ENCODE measurements at places on chromosomes 1 and 21.

DNA sequence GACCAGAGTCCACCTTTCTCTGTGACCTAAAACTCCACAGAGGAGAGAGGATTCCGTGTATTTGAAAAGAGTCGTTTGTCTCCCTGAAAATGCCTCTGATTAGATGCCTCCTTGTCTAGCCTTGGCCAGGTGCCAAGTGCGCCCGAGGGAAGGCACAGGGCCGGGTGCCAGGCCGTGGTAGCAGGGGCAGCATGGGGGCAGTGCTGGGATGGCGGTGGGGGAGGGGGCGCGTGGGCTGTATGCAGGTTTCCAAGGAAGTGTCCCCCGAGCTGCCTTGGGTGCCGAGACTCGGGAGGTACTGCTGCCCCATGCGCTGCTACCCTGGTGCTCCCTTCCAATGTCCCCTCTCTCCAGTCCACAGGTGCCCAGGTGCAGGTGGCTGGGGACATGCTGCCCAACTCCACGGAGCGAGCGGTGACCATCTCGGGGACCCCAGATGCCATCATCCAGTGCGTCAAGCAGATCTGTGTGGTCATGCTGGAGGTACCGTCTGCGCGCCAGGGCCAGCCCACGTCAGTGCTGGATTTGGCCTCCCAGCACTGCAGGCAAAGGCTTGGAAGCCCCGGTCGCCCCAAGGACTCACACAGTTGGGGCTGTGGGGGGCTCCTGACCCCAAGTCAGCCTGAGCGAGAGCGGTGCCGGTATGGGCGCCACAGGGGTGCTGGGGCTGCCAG lies 70.9 kb upstream of the COL6A1 start:
- DNase-seq: no peak

DNA sequence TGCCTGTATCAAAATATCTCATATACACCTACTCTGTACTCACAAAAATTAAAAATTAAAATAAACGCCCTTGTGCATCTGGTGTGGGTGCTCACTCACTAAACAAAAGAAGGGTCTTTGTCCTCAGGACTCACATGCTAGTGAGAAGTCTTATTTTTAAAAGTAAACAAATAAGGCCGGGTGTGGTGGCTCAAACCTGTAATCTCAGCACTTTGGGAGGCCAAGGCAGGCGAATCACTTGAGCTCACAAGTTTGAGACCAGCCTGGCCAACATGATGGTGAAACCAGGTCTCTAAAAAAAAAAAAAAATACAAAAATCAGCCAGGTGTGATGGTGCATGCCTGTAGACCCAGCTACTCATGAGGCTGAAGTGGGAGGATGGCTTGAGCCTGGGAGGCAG lies 51.5 kb downstream of the BCAR3 start:
- no peak for DNase-seq

DNA sequence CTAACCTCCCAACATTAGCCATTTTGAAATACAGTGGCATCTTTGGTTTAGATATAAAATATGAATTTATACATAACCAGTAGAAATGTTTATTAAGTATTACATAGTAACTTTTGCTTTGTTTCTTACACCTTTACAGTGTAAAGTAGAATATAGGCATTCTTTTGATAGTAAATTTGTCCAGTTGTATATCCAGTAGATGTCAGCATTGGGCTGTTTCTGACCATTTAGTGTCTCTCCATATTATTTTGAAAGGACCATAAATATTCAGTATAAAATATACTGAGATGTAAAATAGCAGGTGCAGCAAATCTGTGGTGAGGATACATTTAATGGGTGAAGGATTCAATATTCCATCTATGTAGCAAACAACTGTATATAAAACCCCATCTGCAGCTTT lies 115.8 kb upstream of the ZRANB2 start:
- no peak for DNase-seq

GRCh38 chr1:209542585-209542984 lies 40.9 kb upstream of the CAMK1G start:
- DNase-seq: peak; percentile 34

GRCh38 chr1:110526201-110526780 lies 7.3 kb upstream of the KCNA10 start:
- DNase-seq: no peak

DNA sequence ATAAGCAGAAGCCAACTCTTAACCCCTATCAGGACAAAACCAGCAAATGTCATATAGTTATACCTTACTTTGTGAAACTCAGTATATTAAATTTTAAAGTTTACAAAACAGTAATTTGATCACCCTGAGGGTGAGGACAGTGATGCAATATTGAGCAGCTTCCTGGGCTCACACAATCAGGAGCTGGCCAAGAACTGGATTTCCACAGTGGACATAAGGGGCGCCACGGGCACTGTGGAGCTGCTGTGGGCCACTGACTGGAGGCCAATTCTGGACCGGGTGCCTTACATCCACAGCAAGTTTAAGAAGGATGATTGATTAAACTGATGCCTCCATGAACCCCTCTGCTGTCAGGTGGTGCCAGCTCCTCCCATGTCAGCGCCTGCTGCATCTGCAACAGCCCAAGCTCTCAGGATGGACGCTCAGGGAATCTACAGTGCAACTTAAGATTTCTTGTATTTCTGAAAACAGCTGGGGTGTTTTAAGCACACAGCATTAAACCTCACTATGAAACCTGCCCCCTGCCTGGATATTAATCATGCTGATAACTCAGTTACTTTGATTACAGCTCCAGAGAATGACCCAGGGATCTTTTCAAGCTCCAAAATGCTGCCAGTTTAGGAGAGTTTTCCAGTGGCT lies 55.9 kb downstream of the TOR3A start:
- DNase-seq: no peak

DNA sequence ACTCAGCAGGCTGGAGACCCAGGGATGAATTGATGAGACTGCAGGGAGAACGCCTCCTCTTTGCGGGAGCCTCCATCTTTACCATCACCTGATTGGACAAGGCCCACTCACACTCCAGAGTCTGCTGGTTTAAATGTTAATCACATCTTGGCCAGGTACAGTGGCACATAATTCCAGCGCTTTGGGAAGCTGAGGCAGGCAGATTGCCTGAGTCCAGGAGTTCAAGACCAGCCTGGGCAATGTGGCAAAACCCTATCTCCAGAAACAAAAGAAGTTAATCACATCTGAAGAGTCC lies 121.8 kb upstream of the C1orf174 start:
- no peak for DNase-seq

- DNase-seq: peak; percentile 57
Observed at GRCh38 chr1:156697481-156697880, 7.9 kb downstream of the CRABP2 start.
